Type B pancreatic cell (in vitro differentiated cells): ENCODE measurements at places on chromosomes 6 and 20. TPM values are rescaled to one million over a fixed set of nuclear protein-coding genes. Genes with fewer than 3 reads are reported as not detected.

PSORS1C1 gene
- total RNA-seq: not detected in 2 replicates

TSPO2 gene
- not detected in 2 replicates for total RNA-seq

BNIP5 gene
- 1.4 and 2.1 TPM in 2 replicates for total RNA-seq

TBX18 gene
- 8.2 and 9.4 TPM in 2 replicates for total RNA-seq

ECT2L gene
- total RNA-seq: 0.07 and 0.26 TPM in 2 replicates

- H3K27me3 ChIP-seq: no peaks in the 10 kb centered on the region
- H3K4me1 ChIP-seq: peaks cover 16% of the 10 kb centered on the region
- DNase-seq: no peak
- no peak overlapping the region for H3K4me3 ChIP-seq
- no peaks in the 10 kb centered on the region for H3K36me3 ChIP-seq
Observed at GRCh38 chr6:111921103-111921502, 47.9 kb upstream of the FYN start.

DNA sequence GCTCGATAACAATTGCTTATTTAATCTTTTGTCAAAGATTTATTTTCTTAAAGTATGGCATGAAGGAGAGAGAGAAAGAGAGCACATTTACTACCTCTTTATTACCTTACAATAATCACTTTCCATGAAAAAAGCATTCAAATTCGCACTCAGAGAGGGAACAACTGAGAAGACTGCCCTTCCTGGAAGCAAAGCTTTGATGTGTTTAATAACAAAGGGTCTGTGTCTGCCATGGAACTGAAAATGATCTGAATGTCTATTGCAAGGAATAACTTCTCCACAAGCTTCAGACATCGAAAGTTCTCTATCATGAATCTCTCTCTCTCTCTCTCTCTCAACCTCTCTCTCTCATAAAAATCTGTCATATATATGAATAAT lies 308.9 kb downstream of the HDGFL1 start:
- H3K4me1 ChIP-seq: peaks cover 16% of the 10 kb centered on the region
- H3K27me3 ChIP-seq: no peaks in the 10 kb centered on the region
- no peak for DNase-seq
- no peak overlapping the region for H3K27ac ChIP-seq

- DNase-seq: no peak
- no peak overlapping the region for H3K4me3 ChIP-seq
- H3K27me3 ChIP-seq: peaks cover 10% of the 10 kb centered on the region
- no peaks in the 10 kb centered on the region for H3K36me3 ChIP-seq
Observed at GRCh38 chr6:2883673-2884072, 19.4 kb downstream of the SERPINB9 start.

DNA sequence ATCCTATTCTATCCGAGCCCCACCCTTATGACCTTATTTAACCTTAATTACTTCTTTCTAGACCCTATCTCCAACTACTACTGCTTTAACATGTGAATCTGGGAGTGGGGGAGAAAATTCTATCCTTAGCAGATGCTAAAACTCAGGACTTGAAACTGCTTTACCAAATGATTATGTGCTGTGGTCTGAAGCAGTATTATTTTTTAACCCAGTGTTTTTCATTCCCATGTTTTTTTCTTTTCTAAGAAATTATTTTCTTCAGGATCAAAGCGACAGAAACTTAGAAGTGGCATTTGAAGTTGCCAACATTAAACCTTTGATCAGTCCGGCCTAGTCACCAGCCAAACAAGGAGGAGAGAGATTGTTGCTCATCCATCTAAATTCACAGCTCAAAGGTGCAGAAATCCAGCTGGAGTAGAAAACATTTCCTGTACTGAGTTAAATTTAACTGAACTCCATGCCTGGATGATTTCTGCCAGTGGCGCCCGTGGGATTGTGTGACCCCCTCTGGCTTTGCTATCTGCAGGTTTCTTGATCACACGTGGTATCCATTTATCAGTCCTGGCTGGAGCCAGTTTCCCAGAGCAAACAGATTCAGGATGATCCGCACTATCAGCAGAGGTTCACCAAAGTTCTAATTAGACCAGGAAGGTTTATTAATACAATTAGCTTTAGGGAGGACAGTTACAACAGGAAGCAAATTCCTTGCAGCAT lies 300.5 kb downstream of the PLCB1 start:
- DNase-seq: no peak
- H3K36me3 ChIP-seq: no peaks in the 10 kb centered on the region
- H3K4me3 ChIP-seq: peak overlapping the region; percentile 62

- DNase-seq: no peak
- H3K27ac ChIP-seq: no peak overlapping the region
- no peaks in the 10 kb centered on the region for H3K4me1 ChIP-seq
- no peaks in the 10 kb centered on the region for H3K27me3 ChIP-seq
- no peak overlapping the region for H3K4me3 ChIP-seq
Observed at GRCh38 chr6:129801909-129802308, 59.2 kb downstream of the TMEM244 start.

- DNase-seq: no peak
- peaks cover 6% of the 10 kb centered on the region for H3K4me1 ChIP-seq
- H3K36me3 ChIP-seq: no peaks in the 10 kb centered on the region
- no peak overlapping the region for H3K27ac ChIP-seq
- no peak overlapping the region for H3K4me3 ChIP-seq
Observed at GRCh38 chr6:25035512-25036435, 100.0 kb upstream of the RIPOR2 start.

DNA sequence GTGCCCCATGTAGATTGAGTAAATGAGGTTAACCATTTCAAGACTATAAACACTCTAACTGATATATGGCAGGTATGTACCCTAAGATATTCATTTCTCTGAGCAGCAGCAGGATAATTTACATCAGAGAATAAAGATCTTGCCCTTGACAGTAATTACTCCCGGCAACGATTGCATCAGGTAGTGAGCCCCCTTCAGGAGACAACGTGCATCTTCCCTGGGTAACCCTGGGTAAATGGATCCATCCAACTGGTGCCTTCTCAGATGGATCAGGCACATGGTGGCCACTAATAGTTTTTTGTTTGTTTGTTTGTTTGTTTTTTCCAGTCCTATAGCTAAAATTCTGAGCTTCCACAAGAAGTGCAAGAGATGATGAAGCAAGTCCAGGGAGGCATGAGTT lies 469.4 kb upstream of the SLC35B3 start:
- H3K36me3 ChIP-seq: no peaks in the 10 kb centered on the region
- no peak overlapping the region for H3K27ac ChIP-seq
- H3K4me1 ChIP-seq: peaks cover 16% of the 10 kb centered on the region
- H3K27me3 ChIP-seq: no peaks in the 10 kb centered on the region
- H3K4me3 ChIP-seq: no peak overlapping the region

DNA sequence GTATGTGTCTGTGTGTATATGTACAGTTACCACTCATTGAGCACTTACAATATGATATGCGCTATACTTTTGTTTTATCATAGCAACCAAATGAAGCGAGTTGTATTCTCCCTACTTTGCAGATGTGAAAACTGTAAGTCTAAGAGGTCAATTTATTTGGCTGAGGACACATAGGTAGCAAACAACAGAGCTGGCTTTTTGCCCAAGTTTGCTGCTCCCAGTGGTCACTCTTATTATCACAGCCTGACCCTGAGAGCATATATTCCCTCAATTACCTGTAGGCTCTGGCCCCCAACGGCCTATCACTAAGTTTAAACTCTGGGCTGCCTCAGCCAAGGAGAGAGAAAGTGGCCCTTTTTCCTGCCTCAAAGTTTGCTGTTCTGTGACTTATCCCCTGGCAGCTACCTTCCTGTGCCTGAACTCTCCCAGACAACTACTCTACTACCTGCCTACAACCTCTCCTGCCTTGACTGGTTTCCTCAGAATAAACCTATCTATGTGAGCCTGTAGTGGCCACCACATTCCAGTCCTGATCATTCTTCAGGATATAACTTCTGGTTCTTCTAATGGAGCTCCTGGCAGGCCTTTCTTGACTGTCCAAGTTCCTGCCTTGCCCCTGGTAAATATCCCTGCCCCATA lies 221.8 kb downstream of the FRK start:
- no peak overlapping the region for H3K27ac ChIP-seq
- no peaks in the 10 kb centered on the region for H3K36me3 ChIP-seq
- no peaks in the 10 kb centered on the region for H3K4me1 ChIP-seq
- H3K27me3 ChIP-seq: no peaks in the 10 kb centered on the region
- H3K4me3 ChIP-seq: no peak overlapping the region

DNA sequence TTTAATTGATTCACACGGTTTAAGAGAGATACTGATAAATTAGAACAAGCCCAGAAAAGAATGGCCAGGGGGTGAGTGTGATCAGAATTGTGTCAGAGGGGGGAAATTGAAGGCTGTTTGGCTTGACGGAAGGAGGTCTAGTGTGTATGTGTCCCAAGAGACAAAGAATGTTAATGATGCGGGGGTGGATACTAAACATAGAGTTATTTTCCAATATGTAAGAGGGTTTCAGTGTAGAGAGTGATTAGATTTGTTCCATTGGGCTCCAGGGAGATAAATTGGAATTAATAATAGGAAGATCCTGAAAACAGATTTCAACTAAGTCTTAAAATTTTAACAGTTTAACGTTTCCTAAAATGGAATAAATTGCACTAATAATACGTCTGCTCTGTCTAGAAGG lies 38.1 kb upstream of the UTRN start:
- H3K4me1 ChIP-seq: peaks cover 13% of the 10 kb centered on the region
- no peak overlapping the region for H3K27ac ChIP-seq
- H3K36me3 ChIP-seq: no peaks in the 10 kb centered on the region
- DNase-seq: no peak
- no peaks in the 10 kb centered on the region for H3K27me3 ChIP-seq
- H3K4me3 ChIP-seq: no peak overlapping the region
